ENCODE measurements at places on chromosomes 13 and 19.

DNA sequence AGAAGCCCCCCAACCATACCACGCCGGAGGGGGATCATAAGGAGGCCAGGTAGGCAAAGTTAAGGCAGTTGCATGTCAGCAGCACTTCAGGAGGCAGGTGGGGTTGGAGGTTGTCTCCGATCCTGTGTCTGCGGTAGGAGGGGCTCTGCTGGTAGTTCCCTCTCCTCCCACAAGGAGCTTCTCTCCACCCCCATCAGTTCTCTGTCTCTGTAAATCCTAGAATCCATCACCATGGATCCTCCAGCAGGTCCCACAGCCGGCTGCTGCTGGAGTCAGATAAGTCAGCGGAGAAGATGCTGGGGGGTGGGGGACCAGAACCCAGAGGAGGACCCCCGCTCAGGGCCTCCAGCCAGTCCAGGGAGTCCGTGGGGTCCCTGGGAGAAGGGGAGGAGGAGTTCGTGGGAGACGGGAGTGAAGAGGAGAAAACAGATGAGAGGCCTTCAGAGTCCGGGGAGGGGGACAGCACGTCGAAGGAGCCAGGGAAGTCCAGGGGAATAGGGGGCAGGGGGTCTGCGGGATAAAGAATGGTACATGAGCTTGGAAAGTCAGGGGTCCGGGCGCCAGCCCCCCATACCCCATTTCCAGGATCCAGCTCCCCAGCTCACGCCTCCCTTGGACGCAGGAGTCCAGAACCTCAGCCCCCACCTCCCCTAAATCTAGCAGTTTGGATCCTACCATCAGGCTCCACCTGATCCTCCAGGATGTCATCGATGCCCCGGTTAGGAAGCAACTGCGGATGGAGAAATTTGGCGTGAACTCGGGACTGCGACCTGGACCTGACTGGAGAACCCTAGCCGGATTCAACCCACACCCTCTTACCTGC, 6.3 kb downstream of the MAMSTR start:
- DNase-seq: no peak

DNA sequence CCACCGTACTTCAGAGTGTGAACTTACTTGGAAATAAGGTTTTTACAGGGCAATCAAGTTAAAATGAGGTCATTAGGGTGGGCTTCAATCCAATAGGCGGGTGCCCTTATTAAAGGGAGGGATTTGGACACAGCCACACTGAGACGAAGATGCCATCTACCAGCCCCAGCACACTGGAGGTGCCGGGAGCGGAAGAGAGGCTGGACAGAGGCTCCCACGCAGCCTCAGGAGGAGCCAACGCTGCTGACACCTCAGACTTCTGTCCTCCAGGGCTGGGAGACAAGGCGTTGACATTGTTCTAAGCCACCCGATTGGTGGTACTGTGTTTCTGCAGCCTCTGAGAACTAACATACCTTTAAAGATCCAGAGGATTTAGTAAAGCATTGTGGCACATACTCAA, 12.6 kb upstream of the RAB20 start:
- DNase-seq: no peak

DNA sequence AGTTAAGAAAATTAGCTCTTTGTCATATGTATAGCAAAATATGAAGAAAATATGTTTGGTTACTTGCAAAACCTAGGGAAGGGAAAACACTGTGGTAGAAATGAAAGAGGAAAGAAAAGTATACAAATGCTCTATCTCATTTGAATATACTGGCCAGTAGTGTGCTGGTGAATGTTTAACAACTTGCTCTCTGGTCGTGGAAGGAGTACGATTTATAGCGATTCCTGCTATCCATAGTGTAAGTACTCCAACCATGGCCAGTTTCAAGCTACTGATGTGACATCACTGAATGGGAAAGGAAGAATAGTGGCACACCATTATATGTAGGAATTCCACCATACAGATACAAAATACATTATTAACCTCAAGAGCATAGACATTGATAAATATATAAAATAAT, 9.3 kb downstream of the BORA start:
- no peak for DNase-seq

DNA sequence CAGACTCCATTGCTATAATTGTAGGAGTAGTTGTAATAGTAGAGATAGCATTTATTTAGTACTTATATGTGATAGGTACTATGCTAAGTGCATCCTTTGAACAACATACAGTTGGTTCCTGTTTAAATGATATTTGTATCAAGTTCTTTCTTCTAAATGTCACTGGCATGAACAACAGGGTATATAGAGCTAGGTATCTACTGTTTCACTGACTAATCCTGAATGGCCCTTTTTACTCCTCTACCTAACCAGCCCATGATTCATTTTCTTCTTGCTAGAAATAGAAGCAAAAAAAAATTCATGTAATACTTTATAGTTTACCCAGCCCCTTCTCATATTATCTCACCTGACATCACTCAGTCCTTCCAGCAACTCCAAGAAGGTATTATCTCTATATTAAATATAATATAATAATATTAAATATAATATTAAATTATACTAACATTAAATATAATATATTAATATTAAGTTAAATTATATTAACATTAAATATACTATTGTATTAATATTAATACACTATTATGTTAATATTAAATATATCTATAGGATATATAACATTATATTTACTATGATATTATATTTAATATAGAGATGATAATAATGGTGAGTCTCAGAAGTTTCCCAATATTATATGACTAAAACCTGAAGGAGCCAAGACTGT, 74.2 kb downstream of the FRY start:
- no peak for DNase-seq

GRCh38 chr13:113448885-113449692, 4.2 kb downstream of the ADPRHL1 start:
- DNase-seq: peak; percentile 86

GRCh38 chr19:39754971-39755370, 17.1 kb upstream of the CLC start:
- no peak for DNase-seq
